MCF 10A (cell line): ENCODE measurements at places on chromosomes 6 and 20. TPM values are rescaled to one million over a fixed set of nuclear protein-coding genes. Genes with fewer than 3 reads are reported as not detected.

The CDH22 gene
- not detected in 2 replicates for total RNA-seq

The TSHZ2 gene
- 1.6 and 2.3 TPM in 2 replicates for total RNA-seq

DNA sequence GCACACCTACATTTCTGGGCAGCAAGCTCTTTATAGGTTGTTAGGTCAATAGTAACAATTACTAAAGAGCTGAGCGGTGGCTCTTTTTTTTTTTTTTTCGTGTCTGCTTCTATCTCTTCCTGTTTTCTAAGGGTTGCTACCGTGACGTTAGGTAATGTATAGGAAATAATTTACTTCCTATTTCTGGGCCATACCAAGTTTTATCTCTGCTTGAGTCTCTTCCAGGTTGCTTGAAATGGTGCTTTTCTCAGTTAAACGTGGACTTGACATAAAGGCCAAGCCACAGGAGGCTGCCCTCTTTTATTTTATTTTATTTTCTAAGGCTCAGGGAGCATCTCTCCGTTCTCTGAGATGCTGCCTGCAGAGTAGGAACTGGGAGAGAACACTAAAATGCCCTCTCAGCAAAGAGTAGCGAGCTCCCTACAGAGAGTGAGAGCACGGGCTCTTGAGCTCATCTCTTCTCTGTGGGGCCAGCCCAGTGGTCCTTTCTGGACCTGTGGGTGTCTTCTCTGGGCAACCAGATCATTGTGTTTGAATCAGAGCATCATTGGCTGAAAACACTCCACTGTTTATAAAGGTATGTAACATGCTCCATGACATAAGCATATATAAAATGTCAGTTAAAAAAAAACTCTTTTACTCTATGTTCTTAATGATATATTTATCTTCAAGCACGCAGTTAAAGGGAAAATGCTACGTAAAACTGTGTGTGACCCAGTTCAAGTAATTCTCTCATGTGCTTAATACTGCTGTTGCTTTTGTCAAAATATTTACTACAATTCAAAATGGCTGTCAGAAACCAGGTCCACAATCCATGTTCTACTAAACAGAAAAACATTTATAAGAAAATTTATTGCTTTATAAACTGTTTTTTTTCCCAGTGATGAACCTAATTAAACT, at the start of gene ZNF831:
ZNF831 (plus strand) TSS at position 191 of the 900 bp plus-strand sequence. CDS start 27,199 bp downstream, outside the sequence.
- no peak for DNase-seq

The PRSS16 gene
- 22.8 and 27.9 TPM in 2 replicates for total RNA-seq

DNA sequence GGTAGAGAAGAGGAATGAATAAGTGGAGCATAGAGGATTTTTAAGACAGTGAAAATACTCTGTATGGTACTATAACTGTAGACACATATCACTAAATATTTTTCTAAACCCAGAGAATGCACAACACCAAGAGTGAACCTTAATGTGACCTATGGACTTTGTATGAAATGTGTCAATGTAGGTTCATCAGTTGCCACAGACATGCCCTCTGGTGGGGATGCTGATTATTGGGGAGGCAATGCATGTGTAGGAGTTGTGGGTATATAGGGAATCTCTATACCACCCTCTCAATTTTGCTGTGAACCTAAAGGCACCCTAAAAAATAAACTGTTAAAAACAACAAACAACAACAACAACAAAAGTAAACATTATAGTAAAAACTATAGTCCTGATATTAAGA, 293.7 kb downstream of the RNF144B start:
- DNase-seq, result peak; percentile 21

GRCh38 chr6:97394160-97394748, 111.2 kb upstream of the MMS22L start:
- DNase-seq, result peak; percentile 74

The SEL1L2 gene
- not detected in 2 replicates for total RNA-seq
